Hair follicle dermal papilla cell (primary cell): ENCODE measurements at places on chromosomes 12 and 14. TPM values are rescaled to one million over a fixed set of nuclear protein-coding genes. Genes with fewer than 3 reads are reported as not detected.

Gene RAB3IP
- 5.5 and 5.6 TPM in 2 replicates for total RNA-seq

Gene GARIN6
- not detected in 2 replicates for total RNA-seq

Gene C14orf93
- total RNA-seq, result 13.1 and 15.7 TPM in 2 replicates

Gene PPFIA2
- 2.7 and 5.4 TPM in 2 replicates for total RNA-seq

Gene JPH4
- not detected in 2 replicates for total RNA-seq

Gene IFI27L1
- total RNA-seq, result 9.7 and 16.2 TPM in 2 replicates
